ENCODE measurements at places on chromosomes 1 and 21.

GRCh38 chr1:106268070-106268469, 788.4 kb upstream of the PRMT6 start:
- no peak for DNase-seq

GRCh38 chr21:36454093-36454531, 25.8 kb downstream of the CLDN14 start:
- peak; percentile 40 for DNase-seq

GRCh38 chr1:155910621-155911121, 478 bp downstream of the RIT1 start:
- DNase-seq, result no peak

GRCh38 chr1:35568975-35569395, 4.1 kb upstream of the TFAP2E start:
- DNase-seq, result no peak

- no peak for DNase-seq
Observed at GRCh38 chr1:87052961-87053360, 138.5 kb downstream of the HS2ST1 start.

- no peak for DNase-seq
Observed at GRCh38 chr21:37828991-37829390, 87.3 kb downstream of the KCNJ6 start.

DNA sequence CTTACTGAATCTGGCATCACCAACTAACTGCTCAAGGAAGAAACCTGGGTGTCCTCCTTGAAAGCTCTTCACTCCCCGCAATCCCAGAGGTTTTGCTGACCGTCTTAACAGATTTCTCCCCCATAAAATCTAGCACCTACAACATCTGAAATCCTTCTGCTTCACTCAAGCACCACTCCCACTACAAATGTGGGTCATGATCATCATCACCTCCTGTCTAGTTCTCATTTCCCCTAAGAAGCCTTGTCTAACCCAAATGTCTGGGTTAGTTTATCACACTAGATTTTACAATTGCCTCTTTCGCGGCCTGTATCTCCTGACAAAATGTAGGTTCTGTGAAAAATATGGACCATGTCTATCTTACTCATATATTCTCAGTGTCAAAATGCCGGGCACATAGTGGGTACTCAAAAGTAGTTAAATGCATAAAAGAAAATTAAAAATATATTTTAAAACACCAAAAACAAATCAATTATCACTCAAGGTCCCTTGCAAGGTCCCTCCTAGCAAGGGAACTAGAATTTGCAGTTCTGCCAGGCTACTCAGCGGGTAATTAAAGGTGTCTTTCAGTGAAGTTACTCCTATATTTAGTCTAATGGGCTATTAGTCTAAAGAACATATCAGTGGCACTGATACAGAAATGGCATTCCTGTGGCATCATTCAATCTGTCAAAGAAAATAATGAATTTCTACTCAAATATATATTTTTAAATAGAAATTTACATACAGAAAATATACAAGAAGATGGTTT, 19.6 kb downstream of the C21orf91 start:
- no peak for DNase-seq

DNA sequence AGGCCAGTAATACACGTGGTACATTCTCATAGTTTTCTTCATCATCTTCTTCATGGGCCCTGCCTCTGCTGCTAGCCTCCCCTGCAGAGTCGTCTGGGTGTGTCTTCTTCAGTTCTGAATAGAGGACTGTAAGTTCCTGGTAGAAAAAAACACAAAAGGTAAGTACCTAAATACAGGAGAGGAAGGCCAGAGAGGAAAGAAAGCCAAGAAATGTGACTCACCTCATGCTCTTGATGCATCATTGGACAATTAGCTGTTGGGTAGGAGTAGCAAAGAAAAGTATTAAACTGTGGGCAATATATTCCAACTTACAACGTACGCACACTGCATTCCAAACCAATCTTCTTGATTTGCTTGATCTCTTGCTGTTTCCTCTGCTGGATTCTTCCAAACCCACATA, 21.8 kb downstream of the FCRL3 start:
- no peak for DNase-seq

GRCh38 chr1:79151006-79151796, 144.7 kb upstream of the ADGRL4 start:
- no peak for DNase-seq

- no peak for DNase-seq
Observed at GRCh38 chr1:162782671-162783070, 7.8 kb upstream of the HSD17B7 start.

GRCh38 chr1:204070895-204071294, 2.0 kb upstream of the SOX13 start:
- no peak for DNase-seq

DNA sequence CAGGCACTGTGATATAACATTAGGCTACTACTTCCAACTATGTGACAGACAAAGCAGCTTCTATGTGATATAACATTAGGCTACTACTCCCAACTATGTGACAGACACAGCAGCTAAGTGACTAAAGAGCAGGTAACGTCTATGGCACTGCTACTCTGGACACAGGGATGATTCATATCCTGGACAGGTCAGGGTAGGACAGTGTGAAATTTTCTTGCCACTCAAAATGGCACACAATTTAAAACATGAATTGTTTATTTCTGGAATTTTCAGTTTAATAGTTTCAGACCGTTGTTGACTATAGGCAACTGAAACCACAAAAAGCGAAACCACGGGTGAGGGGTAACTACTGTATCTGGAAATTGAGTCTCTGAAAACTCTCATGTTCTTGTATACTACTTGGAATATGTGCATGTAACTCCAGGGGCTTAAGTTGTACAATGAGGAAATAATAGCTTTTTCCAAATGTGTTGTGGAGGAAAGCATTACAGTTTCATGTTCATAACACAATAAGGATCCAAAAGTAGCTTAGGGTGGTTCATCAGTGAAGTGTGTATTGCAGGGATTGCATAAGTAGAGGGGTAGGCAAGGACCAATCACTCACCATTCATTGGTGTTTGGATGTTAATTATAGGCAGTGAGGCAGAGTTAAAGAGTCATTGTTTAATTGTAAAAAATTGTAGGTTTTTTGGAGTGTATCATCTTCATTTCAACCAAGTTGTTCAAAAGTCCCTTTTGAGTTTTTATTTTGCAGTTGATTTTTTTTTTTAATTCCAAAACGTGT, 5.3 kb downstream of the DTL start:
- DNase-seq, result no peak

- DNase-seq, result no peak
Observed at GRCh38 chr21:41950941-41951351, 2.9 kb downstream of the C2CD2 start.

DNA sequence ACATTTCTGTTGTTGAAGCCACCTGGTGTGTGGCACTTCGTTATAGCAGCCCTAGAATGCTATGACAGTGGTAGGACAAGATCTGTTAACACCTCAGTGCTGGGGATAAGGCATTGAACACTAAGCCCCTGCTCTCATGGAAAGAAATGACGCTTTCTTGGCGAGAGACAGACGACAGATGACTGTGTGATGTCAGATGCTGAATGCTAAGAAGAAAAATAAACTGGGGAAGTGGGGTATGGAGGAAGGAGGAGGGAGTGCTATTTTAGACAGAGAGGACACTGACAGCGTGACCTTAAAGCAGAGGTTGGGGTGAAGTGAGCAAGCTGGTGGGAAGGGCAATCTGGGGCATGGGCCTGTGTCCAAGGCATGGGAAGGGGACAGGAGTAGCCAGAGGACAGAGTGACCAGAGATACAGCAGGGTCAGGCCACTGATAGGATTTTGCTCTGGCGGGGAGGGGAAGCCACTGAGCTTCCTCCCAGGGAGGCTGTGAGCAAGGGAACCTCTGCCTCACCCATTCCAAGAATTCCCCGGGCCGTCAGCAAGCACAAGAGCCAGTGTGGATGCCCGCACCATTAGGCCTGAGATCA, 15.2 kb downstream of the DOP1B start:
- no peak for DNase-seq

DNA sequence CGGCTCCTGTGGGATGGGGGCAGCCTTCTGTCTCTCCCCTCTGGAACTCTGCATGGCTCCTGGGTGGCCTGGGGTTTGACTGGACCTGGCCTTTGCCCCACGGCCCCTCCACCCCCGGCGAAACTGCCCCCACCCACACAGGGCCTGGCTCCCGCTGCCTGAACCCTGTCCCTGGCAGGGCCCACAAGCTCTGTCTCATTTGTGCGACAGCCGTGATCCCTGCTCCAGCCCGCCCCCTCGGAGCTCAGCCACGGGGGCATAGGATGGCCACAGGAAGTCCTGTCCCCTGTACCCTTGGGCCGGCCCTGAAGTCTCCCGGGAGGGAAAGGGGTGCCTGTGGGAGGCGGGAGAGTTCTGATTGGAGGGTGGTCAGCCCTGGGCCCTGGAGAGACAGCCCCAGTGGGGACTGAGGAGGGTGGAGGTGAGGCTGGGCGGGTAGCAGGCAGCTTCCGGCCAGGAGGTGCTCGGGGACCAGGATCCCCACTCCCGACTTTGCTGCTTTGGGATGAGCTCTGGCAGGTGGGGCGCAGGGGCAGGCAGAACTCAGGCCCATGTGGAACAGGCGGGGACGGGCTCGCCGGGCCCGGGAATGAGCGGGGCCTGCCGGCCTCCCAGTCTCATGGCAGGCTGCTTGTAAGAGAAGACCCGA, 45.1 kb downstream of the SLX9 start:
- no peak for DNase-seq

DNA sequence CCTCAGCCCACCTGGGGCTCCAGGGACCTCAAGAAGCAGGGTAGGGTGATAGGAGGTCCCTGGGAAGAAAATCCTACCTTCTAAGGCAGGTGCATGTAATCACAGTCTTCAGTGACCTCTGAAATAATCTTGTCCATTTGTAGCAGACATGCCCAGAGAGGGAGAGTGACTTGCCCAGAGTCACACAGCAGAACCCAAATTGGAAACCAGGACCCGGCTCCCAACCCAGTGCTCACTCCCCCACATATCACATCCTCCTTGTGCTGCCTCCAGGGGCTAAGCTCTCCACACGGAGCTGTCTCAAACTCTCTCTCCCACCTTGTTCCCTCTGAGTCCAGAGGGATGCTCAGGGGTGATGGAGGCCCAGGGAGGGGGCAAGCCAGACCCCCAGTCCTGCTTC, 72.5 kb downstream of the RAP1GAP start:
- no peak for DNase-seq

- DNase-seq, result no peak
Observed at GRCh38 chr1:184192796-184193195, 141.3 kb downstream of the TSEN15 start.

DNA sequence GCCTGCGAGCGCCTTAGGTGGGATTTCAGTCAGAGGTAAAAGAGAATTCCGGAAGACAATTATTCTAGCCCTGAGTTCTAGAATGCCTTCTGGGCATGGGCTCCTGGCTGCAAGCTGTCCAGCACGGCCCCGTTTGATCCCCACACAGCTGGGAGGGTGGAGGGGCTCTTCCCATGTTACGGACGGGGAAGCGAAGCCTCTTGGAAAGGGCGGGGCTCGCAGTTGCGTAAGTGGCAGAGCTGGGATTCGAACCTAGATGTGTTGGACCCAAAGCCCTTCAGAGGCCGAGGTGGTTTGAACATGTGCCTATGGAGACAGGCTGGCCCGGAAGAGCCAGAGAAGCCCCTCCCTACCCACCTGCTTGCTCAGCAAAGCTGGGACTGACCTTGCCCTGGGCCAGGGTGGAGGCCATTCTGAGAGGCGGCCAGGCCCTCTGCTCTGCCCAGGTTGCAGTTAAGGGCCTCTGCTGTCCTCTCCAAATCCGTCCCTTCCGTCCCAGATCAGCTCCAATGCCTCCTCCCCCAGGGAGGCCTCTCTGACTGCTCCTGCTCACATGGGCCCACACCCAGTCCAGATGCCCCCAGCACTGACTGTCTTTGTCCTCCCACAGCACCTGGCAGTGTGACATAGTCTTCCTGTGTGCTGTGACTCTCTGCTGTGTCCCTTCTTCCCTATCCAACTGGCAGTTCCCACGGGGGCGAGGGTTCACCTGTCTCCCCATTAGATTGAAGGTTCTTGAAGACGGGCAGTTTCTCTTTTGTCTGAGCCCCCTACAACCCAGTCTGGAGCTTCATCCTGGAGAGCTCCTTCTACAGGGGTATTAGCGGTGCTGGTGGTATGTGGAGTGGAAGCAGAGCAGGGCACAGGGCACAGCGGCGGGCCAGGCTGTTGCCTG, 1.2 kb upstream of the HSPB7 start:
- no peak for DNase-seq

DNA sequence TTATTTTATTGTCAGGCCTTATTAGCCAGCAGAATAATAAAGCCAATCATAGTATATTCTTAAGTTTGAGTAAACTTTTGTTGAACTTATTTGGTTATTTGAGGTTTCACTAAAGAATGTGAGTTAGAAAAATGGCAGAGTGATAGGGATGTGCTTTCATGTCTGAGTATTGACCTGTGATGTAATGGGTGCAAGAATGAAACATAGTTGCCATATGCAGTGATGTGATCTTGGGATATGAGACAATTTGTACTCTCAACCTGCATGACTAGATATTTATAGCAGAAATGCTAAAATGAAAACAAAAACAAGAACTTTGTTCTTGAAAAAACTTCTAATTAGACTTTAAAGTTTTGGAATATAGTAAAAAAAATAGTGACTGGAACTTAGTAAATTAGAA, 97.9 kb downstream of the DISP1 start:
- DNase-seq, result no peak

DNA sequence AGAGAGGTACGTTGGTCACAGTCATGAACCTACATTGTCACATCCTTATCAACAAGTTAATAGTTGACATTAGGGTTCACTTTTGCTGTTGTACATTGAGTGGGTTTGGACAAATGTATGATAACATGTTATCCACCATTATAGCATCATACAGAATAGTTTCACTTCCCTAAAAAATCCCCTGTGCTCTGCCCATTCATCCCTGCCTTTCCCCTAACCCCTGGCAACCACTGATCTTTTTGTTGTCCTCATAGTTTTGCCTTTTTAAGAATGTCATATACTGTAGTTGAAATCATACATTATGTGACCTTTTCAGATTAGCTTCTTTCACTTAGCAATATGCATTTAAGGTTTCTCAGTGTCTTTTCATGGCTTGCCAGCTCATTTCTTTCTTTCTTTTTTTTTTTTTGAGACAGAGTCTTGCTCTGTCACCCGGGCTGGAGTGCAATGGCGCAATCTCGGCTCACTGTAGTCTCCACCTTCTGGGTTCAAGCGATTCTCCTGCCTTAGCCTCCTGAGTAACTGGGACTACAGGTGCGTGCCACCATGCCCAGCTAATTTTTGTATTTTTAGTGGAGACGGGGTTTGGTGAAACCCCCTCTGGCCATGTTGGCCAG, 50.6 kb downstream of the UCK2 start:
- DNase-seq, result no peak

GRCh38 chr1:14513111-14513510, 85.4 kb upstream of the KAZN start:
- no peak for DNase-seq

DNA sequence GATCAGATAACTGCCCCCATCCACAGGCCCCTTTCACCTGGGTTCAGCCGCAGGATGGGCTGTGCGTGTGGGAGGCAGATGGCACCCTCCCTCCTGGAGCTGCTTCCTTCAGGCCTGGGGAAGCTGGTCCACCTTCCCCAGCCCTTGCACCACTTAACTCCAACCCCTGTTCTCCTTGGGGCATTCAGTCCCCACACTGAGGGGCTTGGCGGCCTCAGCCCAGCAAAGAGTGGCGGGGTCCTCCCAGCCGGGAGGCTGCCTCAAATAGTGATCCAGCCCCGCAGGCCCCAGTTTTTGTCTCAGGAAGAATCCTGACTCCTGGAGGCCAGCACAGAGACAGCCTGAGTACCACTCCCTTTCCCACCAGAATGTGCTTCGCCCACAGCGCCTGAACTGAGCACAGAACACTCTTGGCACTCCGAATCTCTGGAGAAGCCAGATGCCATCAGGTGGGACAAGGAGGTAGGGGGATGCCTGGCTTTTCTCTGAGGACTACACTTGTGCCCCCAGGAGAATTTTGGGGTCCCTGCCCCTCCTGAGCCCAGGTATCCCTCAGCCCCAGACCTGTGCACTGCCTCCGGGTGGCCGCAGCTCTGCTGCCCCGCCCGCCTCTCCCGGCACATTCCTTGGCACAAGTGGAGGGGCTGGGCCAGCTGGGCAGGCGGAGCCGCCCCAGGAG, 936 bp downstream of the PAQR6 start:
- DNase-seq, result no peak

Data from right renal cortex interstitium (tissue), 3 donors.